ENCODE measurements at places on chromosomes 1 and 21. TPM values are rescaled to one million over a fixed set of nuclear protein-coding genes. Genes with fewer than 3 reads are reported as not detected.

Gene GSTM4
- 13.9 TPM for total RNA-seq

Gene DIO1
- not detected for total RNA-seq

Gene ARL8A
- 57.9 TPM for total RNA-seq

Gene CHIA
- not detected for total RNA-seq

Gene ORC1
- total RNA-seq: 38.9 TPM

Gene LRRC38
- not detected for total RNA-seq

Gene SELE
- total RNA-seq: not detected

Gene S100A7A
- not detected for total RNA-seq

Gene PIK3R3
- 3.3 TPM for total RNA-seq

Gene FCMR
- 16.7 TPM for total RNA-seq

Gene CNST
- total RNA-seq: 21.6 TPM
